Activated CD8-positive, alpha-beta memory T cell treated with anti-CD3 and anti-CD28 coated beads for 48 hours (primary cell): ENCODE measurements at places on chromosomes 4 and X.

DNA sequence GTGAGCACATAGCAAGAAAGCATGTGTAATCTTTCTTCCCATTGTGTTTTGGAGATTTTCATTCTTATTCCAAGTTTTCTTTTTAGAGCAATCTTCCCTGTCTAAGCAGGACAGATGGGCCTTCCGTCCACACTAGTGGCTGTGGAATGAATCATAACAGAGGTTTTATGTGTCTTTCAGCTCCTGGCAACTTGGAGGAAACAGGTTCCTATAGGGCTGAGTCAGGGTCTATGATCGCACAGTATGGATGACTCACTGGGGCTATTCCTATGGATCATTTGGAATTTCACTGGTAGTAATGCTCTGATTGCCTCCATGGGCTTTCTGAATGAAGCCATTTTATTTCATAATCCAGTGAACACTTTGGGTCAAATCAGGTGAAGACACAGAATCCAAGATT lies 51.8 kb upstream of the CBLL2 start:
- DNase-seq: no peak

DNA sequence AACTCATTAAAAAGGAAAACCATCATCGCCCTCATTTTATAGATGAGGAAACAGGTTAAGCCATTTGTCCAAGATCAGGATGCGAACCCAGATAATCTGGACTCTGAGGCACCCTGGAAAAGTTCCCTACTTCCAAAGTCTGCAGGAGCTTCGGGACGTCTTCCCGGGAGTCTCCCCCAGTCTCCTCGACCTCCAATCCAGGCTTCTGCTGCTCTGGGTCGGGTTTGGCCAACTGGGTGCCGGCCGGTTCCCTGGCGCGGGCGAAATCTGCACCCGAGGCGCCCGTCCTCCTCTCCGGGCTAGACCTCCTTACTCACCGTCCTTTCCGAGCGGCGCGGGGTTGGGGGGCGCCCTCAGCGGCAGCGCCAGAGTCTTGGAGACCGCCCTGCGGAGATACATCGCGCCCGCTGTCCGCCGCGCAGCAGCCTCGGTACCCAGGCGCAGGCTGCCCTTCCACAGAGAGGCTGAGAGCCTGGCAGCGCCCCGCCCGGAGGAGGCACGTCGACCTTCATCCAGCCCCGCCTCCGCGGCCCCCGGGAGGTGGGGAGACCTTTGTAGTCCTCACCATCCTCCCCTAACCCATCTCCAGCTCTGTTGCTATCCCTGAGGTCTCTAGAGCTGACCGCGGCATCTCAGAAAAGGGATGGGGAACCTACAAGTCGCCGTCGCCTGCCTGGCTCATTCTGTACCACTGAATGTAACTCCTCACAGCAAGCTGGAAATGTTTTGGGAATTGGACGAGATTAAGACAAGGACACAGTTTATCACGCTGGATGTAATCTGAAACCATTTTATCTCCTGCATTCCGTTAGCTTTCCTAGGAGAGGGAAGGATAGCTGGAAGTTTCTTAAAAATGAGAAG lies at the start of gene MGARP:
TSS of gene MGARP (minus strand) at position 466 of the 861 bp plus-strand sequence. CDS start at position 399, 67 bp downstream.
- DNase-seq: no peak

- peak; percentile 71 for DNase-seq
Measured at GRCh38 chrX:103533511-103534216, 14.4 kb upstream of the RAB40A start.

DNA sequence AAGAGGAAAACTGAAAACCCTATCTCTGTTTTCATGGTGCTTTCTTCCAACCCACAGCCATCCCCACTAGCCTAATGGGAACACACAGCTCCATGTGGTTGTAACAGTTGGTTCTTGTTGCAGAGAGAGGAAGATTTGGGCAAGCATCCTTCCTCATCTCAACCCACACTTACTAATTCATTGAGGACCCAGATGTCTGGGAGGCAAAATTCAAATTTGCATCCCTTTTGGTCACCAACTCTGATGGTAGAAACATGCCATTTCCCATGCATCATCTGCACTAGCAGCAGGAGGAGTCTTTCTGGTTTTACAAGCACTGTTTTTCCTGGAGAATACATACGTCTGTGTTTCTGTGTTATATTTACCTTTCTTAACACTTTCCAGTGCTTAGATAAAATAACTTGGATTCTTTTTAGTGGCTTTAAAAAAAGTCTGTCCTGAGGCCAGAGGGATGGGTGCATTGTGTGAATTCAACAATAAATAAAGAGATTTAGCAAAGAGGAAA lies 301.0 kb downstream of the KCTD8 start:
- no peak for DNase-seq

DNA sequence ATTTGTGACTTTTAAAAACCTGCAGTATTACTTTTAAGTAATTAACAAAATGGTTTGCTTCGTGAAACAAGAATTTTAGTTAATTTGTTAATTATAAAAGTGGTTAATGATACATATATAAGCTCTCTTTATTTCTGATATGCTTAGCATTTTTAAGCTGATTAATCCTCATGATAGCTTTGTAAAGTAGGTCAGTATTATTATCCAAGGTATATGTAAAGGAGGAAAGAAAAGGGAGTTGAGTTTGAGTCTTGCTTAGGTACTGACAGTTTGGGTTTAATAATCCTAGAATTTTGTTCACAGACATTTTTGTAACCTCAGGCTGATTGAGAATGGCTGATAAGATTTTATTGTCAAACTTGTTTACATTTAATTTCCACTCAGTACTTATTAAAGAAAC lies 21.8 kb downstream of the HERC3 start:
- no peak for DNase-seq

DNA sequence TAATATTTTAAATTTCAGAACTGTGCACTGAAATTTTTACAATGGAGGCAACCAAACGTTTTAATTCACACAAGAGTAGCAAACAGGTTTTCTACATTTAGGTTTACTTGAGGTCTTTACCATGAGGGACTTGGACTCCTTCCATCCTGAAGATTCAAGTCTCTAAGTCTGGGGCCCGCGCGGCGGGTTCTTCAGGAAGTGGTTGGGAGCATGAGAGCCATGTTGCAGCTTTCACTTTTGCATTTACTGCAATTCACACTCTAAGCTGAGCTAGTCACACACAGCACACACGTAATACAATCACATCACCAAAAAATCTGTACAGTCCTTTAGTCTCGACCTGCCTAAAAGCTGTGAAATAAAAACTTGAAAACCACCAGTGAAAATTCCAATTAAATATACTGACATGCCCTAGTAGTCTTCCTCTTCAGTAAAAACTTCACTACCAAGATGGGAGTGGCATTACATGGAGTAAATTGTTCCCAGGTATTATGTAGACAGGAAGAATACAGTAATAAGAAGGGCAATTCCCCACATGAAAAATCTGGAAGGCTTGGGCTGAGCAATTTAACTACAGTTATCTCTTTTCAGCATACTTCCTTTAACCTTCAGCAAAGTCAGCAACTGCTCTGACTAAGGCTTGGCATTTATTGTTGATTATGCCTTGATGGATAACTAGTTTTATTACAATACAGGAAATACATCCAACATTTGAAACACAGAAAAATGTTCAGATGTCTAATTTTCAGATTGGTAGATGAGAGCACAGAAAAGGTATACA lies 571.1 kb upstream of the DIPK2B start:
- no peak for DNase-seq

- no peak for DNase-seq
Measured at GRCh38 chr4:6319530-6320150, 50.0 kb downstream of the WFS1 start.

- no peak for DNase-seq
Measured at GRCh38 chr4:118872181-118872580, 16.5 kb upstream of the SYNPO2 start.

DNA sequence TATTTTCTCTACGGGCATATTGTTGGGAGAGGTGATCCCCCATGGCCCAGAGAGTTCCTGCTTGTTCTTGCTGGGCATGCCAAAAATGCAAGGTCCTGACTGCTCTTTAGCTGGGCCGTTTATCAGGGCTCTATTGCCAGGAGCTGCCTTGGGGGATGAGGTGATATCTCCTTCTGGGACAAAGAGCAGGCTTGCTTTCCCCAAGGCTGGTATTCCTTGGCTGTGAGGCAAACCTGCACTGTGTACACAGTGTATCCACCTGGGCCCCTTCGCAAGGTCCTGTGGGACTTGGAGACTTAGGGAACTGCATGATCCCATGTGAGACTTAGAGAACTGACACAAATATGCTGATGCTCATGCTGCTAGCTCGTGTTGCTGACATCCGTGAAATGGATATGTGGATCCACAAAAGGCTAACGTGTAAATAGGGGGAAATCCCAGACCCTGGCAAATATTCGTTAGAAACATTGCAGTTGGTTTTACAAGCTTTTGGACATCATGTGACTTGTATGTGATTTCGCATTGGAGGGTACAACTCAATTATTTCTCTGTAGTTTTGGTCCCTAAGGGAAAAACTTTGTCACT lies 24.4 kb upstream of the ZFX start:
- no peak for DNase-seq

- no peak for DNase-seq
Measured at GRCh38 chrX:63361494-63361893, 10.4 kb upstream of the SPIN4 start.

DNA sequence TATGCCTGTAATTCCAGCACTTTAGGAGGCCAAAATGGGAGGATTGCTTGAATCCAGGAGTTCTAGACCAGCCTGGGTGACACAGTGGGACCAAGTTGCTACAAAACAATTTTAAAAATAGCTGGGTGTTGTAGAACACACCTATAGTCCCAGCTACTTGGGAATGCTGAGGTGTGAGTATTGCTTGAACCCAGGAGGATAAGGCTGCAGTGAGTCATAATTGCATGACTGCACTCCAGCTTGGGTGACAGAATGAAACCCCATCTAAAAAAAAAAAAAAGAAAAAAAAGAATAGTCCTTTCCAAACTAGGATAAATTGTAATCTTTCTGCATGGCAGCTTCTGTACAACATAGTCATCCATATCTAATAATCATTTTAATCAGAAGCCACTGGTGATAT lies 270.1 kb upstream of the INTU start:
- DNase-seq: no peak

DNA sequence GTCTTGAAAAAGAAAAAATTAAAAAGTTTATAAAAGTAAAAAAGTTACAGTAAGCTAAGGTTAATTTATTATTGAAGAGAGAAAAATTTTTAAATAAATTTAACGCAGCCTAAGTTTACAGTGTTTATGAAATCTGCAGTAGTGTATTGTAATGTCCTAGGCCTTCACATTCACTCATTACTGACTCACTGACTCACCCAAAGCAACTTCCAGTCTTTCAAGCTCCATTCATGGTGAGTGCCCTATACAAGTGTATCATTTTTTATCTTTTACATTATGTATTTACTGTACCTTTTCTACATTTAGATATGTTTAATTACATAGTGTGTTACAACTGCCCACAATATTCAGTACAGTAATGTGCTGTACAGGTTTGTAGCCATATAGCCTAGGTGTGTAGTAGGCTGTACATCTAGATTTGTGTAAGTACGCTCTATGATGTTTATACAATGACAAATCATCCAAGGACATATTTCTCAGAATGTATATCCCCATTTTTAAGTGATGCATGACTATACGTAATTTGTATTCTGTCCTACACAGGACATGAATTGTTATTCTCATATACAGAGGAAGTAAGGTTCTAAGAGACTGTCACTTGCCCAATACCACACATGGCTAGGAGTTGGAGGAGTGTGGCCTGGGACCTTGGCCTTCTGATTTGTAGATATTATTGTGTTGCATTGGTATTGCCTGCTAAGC lies 19.5 kb upstream of the PDCL2 start:
- DNase-seq: no peak

- DNase-seq: no peak
Measured at GRCh38 chrX:152725409-152725808, 8.1 kb downstream of the CSAG1 start.

GRCh38 chr4:174860588-174860987 lies 31.5 kb upstream of the GLRA3 start:
- no peak for DNase-seq

DNA sequence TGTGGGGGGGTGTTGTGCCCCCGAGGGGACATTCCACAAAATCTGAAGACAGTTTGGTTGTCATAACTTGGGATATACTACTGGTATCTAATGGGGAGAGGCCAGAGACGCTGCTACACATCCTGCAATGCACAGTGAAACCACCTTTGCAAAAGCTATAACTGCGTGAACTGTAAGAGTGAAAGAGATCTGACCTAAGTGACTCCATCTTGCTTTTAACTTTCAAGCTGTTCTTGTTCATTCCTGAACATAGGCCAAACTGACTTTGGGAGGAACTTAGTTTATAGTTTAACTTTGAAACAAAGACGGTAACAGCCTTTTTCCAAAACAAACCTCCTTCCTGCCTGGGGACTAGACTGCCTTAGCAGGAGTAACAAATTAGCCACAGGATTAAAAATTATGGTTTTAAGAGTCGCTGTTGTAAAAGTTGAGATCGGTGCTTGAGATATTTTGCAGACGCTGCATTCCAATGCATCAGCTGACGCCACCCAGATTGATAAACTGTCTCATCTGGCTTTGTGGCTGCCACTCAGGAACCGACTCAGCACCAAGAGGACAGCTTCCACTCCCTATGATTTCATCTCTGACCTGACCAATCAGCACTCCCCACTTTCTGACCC lies 70.9 kb downstream of the ATXN3L start:
- DNase-seq: no peak

DNA sequence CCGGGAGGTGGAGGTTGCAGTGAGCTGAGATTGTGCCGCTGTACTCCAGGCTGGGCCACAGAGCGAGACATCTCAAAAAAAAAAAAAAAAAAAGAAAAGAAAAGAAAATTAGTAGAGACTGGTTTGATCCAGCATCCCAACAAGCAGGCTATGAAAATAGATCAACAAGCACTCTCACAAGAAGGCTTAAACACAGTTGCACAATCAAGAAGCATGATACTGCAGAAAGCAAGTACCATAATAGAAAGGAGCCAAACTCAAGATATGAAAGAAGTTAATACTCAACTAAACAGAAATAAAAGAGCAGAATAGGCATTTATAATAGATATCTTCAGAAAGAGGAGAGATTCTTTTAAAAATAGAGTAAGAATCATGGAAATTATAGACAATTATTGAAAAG lies 10.6 kb downstream of the TLR6 start:
- DNase-seq: no peak

DNA sequence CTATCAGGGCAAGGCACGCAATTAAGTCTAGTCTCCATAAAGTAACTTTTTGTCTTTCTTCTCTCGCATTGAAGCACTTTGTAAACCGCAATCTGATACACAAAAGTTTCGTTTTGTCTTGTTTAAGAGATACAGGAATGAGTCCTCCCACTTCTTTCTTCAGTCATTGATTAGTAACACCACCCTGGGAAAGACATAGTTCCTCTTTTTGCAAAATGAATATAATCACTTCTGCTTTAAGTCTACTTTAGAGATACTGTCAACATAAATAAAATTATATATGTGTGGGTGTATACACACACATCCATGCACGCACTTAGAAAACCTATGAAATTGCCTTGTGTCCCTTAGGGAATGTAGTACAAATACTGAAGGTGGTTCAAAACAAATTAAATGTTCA lies 11.7 kb downstream of the COQ2 start:
- DNase-seq: no peak

GRCh38 chr4:145098675-145099037 lies 545 bp downstream of the ABCE1 start:
- DNase-seq: no peak

GRCh38 chrX:119655125-119655524 lies 37.8 kb downstream of the SEPTIN6 start:
- DNase-seq: peak; percentile 22
